ENCODE measurements at places on chromosomes 13 and 19.

- DNase-seq: no peak
Observed at GRCh38 chr19:756236-756635, 5.3 kb downstream of the MISP start.

DNA sequence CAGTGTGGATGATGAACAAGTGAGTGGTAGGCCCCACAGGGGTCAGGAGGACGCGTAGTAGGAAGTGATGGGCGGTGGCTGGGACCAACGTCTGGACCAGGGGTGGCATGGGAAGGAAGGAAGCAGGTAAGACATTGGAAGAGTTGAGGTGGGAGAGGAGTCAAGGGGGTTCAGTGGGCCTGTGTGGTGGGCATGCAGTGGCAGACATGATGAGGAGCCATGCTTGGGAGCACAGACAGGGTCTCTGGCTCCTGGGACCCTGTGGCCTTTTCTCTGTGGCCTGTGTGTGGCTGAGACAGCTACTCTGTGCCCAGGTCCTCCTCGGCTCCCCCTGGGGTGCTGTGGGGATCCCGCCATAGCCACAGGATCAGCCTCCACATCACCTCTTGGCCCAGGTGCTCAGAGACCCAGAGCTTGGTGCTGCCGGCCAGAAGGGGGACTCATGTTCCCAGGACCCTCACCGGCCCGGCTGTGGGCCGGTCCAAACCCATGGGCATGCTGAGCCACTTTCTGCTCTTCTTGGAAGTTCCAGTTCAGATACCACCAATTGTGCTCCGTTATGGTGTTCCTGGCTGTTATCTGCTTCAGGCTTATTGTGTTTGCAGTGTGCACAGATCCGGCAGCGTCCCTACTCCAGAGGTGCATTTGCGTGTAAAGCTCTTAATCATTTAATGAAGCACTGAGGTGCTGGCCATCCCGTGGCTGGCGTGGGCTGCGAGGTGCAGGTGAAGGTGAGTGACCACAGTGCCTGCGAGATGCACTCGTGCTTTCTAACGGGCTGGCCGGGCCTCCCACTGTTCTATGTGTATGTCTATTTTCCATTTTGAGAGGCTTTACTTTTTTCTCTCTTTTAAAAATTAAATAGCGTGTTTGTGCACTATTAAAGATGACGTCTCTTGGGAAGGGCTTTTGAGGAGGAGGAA is 147.9 kb downstream of the TEX29 start:
- DNase-seq: no peak

- DNase-seq: no peak
Observed at GRCh38 chr13:58852076-58852475, 1220.5 kb downstream of the PCDH17 start.

DNA sequence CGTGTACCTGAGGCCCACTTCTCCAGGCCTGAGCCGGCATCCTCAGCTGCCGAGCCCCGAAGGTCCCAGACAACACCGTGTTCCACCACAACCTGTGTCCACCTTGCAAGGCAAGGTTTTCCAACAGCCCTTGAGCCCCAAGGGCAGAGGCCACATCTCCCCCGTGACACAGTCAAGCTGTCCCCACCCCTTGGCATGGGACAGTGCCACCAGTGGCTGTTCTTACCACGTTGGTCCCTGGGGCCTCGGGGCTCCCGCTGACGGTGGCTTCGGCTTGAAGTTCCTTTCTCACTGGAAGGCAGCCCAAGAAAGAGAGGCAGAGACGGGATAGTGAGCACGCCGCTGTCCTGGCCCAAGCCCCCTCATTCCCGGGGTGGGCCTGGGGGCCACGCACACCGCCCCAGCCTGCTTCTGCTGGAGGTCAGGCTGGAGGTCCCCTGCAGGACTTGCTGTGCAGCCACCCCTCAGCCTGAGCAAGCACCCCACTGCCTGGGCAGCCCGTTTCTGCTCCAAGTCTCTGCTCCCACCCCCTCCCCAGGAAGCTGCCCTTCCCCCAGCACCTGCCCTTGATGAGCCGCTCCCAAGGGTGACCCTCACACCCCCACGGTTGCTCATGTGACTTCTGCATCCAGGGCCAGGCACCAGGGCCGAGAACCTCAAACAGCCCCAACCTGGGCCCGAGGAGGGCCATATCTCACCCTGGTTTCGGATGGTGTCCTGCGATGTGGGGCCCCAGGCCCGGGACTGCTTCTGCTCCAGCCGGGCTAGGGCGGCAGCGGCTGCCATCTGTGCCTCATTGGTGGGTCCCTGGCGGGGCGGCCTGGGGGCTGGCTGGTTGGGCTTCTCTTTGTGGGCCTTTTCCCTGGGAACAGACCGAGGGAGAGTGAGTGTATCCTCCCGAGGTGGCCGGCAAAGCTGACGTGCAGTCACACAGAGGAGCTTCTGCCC is 4.1 kb downstream of the UBXN6 start:
- no peak for DNase-seq

DNA sequence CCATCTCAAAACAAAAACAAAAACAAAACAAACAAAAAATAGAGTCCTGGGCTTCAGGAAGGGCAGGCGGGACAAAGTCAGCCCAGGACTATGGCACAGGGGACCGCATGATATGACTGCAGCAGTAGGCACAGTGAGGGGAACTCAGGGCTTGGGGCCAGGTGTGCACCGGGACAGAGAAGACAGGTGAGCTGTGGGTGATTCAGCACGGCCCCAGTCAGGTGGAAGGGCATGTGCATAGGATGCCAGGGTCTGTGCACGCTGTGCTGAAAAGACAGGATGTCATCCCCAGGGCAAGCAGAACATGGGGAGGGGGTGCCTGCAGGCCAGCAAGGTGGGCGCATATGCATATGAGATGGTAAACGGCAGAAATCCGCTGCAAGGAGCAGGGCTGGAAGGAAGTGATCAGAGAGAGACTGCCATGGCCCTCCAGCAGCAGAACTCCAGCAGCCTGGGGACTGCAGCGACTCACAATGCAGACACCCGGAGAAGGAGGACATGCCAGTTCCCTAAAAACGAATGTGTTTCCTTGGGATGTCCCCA is 15.0 kb downstream of the EPS15L1 start:
- DNase-seq: no peak

DNA sequence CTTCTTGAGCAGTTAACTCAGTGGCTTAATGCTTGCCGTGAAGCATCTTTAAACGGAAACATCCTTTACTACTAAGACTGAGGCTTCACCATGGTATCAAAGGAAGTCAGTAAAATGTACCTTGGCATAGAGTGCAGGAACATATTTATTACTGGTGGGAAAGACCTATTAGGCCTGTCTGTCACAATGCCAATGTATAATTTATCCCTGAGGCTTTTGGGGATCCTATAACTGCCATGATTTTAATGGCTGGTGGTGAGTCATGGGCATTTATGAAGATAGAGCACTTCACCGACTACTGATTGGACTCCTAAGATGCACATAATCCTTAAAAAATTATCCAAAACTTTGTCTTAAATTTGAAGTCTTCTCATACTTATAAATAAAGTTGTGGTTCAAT is 79.6 kb downstream of the FGF14 start:
- no peak for DNase-seq

GRCh38 chr13:97359181-97360057 is 74.5 kb upstream of the RAP2A start:
- DNase-seq: no peak

GRCh38 chr13:112715210-112715609 is 25.4 kb downstream of the ATP11A start:
- DNase-seq: no peak

GRCh38 chr13:23349161-23349897 is 84.2 kb downstream of the SACS start:
- no peak for DNase-seq

- no peak for DNase-seq
Observed at GRCh38 chr19:11164879-11165406, 9.4 kb upstream of the SPC24 start.

DNA sequence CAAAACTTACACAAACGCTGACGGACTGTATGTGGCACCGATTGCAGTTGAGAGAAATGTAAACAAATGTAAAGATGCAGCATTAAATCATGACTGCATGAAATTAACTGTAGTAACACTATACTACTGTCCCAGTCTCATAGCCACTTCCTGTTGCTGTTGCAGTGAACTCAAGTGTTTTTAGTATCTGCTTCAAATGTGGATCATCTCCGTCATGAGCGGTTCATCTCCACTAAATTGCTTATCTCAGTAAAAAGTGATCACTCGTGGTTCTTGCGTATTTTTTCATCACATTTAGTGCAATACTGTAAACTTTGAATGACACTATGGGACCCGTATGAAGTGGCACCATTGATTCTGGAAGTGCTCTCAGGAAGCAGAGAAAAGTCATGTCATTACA is 60.3 kb upstream of the RNF113B start:
- DNase-seq: no peak

DNA sequence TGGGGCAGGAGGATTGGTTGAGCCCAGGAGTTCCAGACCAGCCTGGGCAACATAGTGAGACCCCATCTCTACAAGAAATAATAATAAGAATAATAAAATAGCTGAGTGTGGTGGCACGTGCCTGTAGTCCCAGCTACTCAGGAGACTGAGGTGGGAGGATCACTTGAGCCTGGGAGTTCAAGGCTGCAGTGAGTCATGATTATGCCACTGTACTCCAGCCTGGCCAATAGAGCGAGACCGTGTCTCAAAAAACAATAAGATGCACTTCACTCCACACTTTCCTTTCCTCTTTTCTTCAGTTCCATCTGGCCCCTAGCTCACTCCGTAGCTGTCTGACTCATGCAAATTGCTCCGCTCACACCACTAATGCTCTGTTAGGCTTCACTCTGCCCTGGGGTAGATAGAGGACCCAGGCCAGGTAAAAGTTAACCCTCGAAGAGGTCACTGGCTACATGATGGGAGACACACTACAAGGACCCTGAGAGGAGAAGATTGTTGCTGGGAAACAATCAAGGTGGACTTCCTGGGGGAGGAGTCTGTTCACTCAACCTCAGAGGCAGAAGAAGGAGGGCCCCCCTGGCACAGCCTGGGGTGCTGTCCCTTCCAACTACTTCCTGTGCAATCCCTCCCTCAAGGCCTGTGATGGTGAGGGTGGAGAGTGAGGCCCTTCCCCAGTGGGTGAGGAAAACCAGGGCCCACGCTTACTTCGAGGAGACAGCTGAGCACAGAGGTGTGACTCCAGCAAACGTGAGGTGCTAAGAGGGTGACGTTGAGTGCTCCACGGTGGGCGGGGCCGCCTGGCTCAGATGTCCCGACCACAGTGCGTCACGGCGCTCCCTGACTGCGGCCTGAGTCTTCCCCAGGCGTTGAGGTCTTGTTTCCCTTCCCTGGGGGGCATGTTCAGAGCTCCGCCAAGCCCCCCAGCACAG is 8.8 kb upstream of the TNFSF9 start:
- DNase-seq: no peak

GRCh38 chr13:82062772-82063171 is 1721.8 kb upstream of the SPRY2 start:
- no peak for DNase-seq

DNA sequence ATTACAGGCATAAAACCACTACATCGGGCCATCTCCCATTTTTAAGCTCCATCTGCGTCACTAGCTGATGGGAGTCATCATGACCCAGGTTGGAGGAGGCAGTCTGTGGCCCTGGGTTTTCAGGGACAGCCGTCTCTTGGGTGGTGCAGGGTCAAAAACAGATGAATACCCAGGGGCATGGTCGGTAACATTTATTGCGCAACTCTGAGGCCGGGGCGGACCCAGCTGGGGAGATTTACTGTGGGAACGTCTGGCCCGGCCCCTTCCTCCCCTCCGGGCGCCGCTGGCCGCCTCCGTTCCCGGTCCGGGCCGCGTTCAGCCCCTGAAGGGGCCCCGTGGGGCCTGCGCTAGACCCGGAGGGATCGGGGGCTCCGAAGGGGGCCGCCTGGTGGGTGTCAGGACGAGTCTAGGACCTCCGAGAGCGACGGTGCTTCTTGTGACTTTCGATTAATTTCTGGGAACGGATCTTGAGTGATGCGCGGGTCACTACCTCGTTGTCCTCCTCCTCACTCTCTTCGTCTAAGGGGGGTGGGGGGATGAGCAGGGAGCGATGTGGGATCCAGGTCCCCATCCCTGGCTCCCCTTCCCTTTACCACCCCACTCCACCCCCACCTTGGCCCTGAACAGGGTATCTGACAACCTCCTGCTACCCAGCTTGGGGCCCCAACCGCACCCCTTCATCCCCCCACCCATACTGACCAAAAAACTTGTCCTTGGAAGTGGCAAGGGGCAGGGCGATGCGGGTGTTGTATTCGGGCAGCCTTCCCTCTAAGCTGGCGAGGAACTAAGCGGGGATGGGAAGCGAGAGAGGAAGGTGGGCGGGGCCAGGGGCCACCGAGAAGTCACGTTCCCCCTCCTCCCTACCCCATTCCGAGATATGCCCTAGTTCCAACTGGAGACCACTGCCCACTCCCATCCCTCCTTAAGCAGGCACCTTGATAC is 1.6 kb upstream of the RGL3 start:
- DNase-seq: no peak

DNA sequence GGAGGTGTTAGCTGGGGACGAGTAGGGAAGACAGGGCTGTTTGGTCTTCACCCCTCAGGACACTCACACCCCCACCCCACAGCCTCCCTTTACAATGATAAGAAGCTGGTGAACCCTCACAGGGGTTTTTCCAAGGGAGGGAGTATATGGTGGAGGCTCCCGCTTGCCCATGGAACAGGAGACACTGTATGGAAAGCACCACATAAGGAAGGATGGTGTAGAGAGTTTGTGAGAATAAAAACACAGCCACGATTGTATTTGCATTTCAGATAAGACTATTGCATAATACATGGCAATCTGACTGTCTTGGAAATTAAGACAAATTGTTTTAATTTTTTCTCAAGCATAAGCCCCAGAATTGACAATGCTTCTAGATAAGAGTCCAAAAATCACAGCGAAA is 46.9 kb downstream of the TNFSF13B start:
- DNase-seq: no peak

- no peak for DNase-seq
Observed at GRCh38 chr19:42352301-42353259, 27.1 kb downstream of the MEGF8 start.

- DNase-seq: no peak
Observed at GRCh38 chr13:31786011-31786410, 46.7 kb downstream of the RXFP2 start.

DNA sequence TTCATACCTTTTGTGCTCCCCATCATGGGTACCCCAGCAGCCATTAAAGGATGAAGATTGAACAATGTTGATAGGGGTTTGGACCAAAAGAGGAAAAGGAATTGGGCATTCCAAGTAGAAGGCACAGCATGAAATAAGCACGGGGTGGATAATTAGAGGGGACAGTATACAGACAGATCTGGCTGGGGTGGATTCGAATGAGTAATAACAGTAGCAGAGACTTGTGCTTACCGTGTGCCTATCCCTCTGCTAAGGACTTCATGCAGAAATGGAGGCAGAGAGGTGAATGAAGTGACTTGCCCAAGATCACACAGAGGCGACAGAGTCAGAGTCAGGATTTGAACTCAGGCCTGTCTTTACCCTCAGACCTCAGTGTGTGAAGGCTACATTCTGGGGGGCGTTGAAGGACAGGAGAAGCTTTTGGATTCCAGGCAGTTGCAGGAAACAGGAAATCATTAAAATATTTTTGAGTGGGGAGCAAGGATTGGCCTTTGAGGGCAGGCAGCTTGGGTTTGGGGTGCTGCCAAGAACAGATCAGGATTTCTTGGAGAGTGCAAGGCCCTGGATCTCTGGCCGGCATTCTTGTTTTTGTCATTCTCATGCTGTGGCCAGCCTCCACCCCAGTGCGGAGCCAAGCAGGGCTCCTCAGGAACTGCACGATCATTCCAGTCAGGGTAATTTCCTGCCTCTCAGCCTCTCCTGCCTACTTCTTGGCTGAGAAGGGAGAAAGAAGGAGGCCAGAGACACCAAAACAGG is 18.7 kb downstream of the PAF1 start:
- DNase-seq: no peak
